ENCODE measurements at places on chromosomes 4 and X. TPM values are rescaled to one million over a fixed set of nuclear protein-coding genes. Genes with fewer than 3 reads are reported as not detected.

The YY2 gene
- 1.1 TPM for polyA plus RNA-seq

The POU3F4 gene
- polyA plus RNA-seq: not detected

The UCHL1 gene
- 39.3 TPM for polyA plus RNA-seq

The FGFBP1 gene
- polyA plus RNA-seq: 1.6 TPM

The FGF13 gene
- polyA plus RNA-seq: 0.81 TPM

The AMELX gene
- not detected for polyA plus RNA-seq

The TCEAL1 gene
- polyA plus RNA-seq: 20.8 TPM

The LNX1 gene
- polyA plus RNA-seq: 11.2 TPM

The INTU gene
- 2.7 TPM for polyA plus RNA-seq

The ERCC6L gene
- 0.03 TPM for polyA plus RNA-seq

The FAM133A gene
- polyA plus RNA-seq: not detected

The UCP1 gene
- 1.8 TPM for polyA plus RNA-seq

The OCIAD2 gene
- 18.7 TPM for polyA plus RNA-seq

The CLIC2 gene
- polyA plus RNA-seq: 2.0 TPM

The C4orf50 gene
- polyA plus RNA-seq: not detected

The TIGD4 gene
- 0.07 TPM for polyA plus RNA-seq

The TCEAL4 gene
- 89.0 TPM for polyA plus RNA-seq

The PAGE2B gene
- not detected for polyA plus RNA-seq

The PCDH19 gene
- polyA plus RNA-seq: 0.10 TPM

The CT45A2 gene
- polyA plus RNA-seq: not detected

The NEK1 gene
- polyA plus RNA-seq: 3.9 TPM

The CT45A5 gene
- not detected for polyA plus RNA-seq

The FGD1 gene
- polyA plus RNA-seq: 1.7 TPM

The SEC24D gene
- 29.4 TPM for polyA plus RNA-seq

The AVPR2 gene
- polyA plus RNA-seq: 5.9 TPM

The DCAF16 gene
- polyA plus RNA-seq: 6.1 TPM

The PTCHD1 gene
- polyA plus RNA-seq: 0.03 TPM

The COX18 gene
- 6.2 TPM for polyA plus RNA-seq

The USP26 gene
- not detected for polyA plus RNA-seq

The SSX2 gene
- polyA plus RNA-seq: not detected

The PABPC4L gene
- 0.45 TPM for polyA plus RNA-seq

The RHOXF2 gene
- polyA plus RNA-seq: not detected
